ENCODE measurements at places on chromosomes 11 and 22.

DNA sequence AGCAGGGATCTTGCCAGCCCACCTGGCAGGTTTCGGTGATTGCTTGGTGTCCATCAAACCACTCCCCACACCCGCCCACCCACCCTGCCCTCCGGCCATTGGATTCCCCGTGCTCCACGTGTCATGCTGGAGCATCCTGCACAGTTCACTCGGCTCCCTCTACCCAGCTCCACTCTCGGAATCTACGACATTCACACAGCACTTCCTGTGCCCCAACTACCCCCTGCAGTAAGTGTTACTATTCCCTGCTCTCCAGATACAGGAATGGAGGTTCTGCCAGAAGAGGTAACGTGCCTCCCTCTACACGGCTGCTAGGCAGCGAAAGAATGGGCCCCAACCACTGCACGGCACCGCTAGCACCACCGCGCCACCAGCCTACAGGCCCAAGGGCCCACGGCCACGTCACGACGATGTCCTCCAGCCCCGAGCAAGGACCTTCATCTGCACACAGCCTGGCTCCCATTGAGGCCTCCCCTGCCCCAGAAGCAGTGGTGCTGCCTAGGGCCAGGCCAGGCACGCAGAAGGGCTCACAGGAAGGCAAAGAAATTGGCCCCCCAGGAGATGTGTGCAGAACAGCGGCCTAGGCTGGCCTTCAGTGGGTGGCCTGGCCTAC, 27.6 kb downstream of the WNT7B start:
- no peak for DNase-seq

DNA sequence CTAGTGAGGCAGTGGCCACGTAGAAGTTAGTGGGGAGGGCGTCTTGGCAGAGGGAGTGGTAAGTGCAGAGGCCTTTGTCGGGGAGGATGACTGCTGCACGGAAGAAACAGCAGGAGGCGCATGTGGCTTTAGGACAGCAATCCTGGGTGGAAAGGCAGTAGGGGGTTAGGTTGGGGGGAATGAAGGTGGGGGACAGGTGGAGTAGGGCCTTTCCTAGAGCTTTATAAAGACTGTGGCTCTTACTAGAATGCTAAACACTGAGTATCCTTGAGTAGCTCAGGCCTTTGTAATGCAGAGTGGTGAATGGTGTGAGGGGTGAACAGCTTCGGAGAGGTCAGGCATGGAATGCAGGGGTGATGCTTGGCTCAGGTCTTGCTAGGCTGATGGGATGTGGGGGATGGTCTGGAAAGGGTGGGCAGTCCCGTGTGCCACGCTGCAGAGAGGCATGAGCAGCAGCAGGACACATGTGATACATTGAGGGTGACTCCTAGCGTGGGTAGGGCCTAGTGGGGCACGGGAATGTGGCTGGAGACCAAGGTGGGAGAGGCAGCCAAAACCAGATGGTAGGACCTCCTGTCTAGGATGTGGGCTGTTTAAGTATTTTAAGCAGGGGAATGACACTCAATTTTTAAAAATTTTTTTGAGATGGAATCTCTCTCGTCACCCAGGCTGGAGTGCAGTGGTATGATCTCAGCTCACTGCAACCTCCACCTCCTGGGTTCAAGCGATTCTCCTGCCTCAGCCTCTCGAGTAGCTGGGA, 19.2 kb downstream of the AP2A2 start:
- DNase-seq = no peak

DNA sequence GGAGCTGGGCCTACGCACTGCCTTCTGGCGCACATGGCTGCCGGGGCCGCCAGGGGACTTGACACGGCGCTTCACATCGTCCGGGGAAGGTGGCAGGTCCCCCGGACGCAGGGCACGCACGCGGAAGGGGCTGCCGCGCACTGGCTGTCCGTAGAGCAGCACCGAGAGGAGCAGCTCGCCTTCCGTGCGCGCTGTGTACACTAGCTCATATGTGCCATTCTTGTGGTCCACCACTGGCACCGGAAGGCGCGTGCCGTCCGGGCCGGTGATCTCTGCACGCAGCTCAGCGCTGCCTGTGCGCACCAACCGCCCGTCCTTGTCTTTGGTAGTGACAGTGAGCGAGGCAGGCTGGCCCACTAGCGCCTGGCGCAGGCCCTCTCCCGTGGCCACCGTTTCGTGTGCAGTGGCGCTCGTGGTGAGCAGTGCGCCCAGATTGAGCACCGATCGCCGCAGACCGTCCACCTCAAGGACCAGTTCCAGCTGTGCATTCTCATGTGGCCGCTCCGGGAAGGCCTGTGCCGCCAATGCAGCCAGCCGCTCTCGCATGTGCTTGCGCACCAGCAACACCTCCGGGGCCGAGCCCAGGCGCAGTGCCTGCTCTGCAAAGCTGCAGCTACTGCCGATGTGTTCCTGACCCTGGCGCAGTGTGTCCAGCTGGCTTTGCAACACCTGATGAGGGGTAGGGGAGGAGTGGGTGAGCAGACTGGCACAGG, 15.7 kb upstream of the HPX start:
- no peak for DNase-seq

DNA sequence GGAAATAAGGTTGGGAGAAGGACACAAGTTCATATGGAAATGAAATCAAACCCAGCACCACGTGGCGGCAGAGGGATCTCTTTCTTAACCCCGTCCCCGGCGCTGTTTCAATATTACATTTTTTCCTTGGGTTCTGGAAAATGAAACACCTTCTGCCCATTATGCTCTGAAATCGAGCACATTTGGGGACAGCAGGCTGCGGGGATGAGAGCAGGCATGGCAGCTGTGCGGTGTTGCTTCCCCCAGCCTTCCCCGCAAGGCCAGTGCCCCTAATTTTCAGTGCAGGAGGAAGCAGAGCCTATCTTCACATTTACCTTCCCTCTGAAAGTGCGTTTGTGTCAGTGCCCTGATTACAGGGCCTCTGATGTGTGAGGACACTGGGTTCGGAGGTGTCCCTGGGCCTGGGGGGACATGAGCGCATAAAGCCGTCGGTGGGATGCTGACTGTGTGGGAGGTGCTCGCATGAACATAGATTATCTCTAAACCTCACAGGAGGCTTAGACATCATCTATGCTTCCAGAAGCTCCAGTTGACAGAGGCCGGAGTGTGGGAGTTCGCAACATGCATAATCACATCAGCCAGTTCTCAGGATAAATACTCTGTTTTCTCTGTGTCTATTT, 921.3 kb downstream of the BRD1 start:
- DNase-seq = no peak

GRCh38 chr11:34411791-34412190, 26.9 kb upstream of the CAT start:
- DNase-seq = no peak

DNA sequence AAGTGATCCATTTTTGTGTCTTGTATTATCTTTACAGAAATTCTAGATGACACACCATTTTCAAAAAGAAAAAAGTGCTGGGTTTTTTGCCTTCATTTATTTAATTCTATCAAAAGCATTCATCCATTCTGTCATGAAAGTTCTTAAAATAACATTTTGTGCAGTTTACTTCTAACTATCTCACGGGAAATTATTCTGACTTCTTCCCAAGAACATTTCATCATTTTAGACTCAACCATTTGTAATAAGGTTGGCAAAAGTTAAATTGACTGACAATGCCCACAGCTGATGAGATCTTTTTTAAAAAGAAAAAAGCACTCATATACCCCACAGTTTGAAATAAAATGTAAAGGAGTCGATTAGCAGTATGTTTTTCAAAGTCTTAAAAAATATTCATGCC, 68.5 kb downstream of the SBF2 start:
- no peak for DNase-seq

GRCh38 chr11:40328890-40329614, 1130.4 kb downstream of the LRRC4C start:
- DNase-seq = no peak
